ENCODE measurements at places on chromosomes 16 and 17.

- DNase-seq, result no peak
Observed at GRCh38 chr17:44334727-44335126, 10.1 kb upstream of the SLC25A39 start.

DNA sequence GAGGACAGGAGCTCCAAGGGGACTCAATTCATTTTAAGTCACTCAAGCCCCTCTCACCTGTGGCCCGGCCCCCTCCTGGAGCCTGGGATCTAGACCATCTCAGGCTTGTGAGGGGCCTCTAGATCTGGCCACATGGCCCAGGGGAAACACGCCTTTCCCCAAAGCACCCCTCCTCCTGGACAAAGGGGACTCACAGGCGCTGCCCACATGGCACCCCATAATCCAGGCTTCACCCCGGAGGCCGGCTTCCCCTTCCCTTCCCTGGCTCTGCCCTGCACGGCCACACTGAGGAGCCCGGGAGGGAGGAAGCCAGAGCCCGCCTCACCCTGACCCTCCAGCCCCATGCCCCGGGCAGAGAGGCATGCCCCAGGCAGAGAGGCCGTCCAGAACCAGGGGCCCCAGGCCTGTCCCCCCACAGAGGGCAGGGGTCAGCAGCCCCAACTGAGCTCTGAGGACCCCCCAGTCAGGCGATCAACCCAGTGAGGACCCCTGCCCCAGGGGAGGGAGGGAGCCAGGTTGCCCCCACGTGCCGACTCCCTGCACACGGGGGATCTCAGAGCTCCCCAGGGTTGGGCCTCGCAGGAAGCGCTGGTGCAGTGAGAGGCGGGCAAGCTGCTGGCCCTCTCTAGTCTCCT is 10.9 kb downstream of the HS3ST6 start:
- DNase-seq, result no peak

- no peak for DNase-seq
Observed at GRCh38 chr17:33050611-33051140, 59.0 kb downstream of the SPACA3 start.

GRCh38 chr16:17026600-17027242 is 444.0 kb downstream of the XYLT1 start:
- no peak for DNase-seq

DNA sequence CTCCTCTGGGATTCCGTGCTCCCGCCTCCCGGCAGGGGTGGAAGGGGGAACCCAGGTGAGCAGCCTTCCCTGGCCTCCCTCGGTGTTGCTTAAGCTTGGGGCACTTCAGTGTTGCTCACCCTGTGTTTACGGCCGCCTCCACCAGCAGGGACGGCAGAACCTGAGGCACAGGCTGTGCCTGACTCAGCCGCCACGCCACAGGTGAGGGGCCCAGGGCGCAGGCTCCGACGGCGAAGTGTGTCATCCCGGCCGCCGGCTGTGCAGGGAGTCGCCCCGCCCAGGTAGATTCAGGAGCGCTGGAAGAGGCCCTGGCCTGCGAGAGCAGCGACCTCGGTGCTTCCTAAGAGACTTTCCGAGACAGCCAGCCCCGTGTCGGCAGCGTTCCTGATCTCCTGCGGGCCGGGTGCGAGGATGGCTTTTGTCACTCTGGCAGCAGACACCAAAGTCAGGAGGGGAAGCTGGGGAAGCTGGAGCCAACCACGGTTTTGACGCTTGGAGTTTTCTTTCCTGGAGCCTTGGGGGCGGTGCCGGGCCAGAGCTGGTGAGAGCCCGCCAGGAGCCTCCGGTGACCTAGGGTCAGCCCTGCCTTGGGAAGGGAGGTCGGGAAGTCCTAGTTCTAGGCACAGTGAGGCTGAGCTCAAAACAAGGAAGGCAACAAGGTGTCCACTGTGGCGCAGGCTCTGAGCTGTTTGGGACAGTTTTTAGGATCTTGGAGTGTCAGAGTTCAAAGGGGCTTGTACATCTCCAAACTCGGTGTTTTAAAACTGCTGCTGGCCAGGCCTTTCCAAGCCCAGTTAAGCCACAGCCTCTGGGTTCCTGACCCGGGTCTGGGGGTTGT is 2.1 kb downstream of the GSE1 start:
- no peak for DNase-seq

DNA sequence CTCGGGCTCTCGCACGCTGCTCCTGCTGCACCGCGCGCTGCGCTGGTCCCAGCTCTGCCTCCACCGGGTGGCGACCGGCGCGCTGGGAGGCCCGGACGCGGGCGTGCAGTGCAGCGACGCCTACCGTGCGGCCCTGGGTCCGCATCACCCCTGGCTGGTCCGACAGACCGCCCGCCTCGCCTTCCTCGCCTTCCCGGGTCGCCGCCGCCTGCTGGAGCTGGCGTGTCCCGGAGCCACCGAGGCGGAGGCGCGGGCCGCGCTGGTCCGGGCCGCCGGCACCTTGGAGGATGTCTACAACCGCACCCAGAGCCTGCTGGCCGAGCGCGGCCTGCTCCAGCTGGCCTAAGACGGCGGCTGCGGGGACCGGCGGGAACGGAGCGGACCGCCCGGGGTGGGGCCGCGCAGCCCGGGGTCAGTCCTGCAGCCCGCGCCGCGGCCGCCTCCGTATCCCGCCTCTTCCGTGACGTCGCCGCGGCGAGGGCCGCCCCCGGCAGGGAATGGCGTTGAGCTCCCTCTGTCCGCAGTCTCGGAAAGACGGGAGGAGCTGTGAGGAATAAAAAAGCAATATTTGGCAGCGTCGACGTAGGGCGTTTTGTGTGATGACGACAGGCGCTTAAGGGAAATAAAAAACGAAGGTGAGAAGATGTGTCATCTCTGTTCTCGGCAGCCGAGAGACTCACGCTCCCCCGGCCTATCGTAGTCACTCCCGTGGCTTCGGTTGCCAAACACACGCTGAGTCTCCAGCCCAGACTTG is 1.4 kb downstream of the GLTPD2 start:
- DNase-seq, result peak; percentile 59

- peak; percentile 71 for DNase-seq
Observed at GRCh38 chr17:7436556-7437368, 1.5 kb downstream of the TMEM102 start.

- DNase-seq, result no peak
Observed at GRCh38 chr17:1011760-1012735, 15.1 kb downstream of the TIMM22 start.

- no peak for DNase-seq
Observed at GRCh38 chr17:4634976-4635375, 6.5 kb downstream of the ALOX15 start.

DNA sequence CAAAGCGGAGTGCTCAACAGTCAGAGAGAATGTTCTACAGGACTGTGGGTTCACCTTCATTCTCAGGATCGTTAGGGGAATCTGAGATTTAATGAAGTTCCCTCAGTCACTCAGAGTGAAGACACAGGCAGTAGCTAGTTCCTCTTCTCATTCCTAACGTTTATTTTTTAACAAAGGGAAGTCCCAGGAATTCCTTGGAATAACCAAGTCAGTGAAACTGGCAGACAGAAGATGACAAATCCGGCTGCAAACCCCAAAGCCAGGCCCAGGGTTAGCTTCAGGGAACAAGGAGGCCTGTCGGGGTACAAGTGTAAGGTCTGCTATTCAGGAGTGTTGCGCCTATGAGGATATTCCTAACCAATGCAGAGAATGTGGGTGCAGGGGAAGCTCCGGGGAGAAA is 42.0 kb downstream of the COTL1 start:
- DNase-seq, result no peak

DNA sequence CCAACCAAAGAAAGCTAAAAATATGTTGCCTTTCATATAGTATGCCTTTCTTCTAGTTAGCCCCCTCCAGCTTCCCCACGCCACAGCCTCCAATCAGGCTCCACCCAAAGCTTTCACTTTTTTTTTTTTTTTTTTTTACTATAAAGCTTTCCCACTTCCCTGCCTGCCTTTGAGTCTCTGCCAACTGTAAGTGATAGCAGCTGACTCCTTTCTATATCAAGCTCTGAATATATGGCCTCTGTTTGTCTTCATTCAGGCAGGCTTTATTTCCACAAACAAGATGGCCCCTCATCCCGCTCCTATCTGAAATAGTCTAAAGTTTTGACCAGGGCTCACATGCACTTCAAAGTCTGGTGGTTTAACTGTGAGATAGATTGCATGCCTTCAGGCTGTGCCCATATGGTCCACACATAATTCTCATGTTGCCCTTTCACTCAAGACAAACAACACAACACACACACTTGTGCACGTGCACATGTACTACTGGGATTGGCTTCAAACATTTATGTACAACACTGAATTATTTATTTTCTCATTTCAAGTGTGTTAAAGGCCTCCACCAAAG is 39.8 kb upstream of the DYNLRB2 start:
- DNase-seq, result no peak

DNA sequence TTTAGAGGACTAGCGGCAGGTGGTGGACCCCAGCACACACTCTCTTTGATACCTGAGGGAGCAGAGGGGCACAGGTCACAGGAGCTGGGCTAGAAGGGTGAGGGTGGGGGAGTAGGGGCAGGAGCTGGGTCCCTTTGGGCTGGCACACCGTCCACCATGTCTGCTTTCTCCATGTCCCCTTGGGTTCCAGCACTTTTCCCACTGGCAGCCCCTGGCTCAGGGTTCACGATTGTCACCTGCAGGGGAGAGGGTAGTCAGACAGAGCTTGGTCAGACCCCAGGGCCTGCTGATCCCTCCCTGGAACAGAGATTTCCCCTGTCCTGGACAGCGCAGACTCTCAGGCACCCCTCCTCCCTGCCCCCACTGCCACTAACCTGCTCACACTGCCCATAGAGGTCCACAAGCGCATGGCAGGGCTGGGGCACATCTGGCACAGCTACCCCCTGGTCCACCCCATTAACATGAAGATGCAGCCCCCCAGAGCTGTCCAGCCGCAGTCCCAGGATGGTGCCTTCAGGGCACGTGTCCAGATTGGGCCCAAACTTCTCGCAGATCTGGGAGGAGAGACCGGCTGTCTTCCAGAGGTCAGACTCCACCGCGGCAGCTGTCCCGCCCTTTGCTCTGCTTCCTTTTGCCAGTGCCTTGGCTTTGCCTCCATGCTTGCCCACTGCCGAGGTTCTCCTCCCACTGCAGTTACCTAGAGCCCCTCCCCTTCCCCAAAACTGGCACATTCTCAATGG is 3.1 kb upstream of the GPS2 start:
- no peak for DNase-seq

DNA sequence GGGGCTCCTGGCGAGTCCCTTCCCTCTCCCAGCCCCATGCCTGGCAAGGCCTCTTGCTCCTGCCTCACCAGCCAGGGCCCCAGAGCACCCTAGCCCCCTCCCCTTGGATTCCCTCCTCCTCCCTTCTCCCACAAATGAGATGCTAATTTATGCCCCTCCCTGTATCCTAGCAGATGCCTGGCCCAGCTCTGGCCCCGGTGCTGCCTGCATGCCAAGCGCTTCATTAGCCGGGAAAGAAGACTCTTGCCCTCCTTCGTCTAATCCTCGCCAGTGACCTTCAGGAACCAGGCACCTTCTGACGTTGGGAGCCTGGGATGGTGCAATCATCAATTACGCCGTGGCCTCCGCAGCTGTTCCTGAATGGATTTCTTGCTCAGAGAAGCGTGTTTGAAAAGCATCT is 127.8 kb downstream of the SDK2 start:
- DNase-seq, result no peak

DNA sequence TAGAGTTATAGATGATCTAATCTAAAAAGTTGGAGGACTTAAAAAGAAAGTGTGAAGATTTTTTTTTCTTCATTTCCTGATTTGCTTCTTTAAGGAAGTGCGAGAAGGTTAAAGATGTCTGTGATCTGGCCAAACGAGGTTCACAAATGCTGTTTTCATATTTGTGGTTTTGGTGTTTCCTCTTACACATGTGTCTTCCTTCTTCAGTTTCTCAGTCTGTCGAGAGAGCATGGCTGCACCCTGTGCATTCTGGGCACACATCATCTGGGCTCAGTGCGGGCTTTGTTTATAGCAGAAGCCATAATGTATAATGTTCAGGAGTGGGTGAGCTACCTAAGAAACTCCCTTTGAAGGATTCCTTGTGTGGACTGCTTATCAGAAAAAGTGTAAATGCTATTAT is 260.4 kb upstream of the TBX2 start:
- DNase-seq, result peak; percentile 14

DNA sequence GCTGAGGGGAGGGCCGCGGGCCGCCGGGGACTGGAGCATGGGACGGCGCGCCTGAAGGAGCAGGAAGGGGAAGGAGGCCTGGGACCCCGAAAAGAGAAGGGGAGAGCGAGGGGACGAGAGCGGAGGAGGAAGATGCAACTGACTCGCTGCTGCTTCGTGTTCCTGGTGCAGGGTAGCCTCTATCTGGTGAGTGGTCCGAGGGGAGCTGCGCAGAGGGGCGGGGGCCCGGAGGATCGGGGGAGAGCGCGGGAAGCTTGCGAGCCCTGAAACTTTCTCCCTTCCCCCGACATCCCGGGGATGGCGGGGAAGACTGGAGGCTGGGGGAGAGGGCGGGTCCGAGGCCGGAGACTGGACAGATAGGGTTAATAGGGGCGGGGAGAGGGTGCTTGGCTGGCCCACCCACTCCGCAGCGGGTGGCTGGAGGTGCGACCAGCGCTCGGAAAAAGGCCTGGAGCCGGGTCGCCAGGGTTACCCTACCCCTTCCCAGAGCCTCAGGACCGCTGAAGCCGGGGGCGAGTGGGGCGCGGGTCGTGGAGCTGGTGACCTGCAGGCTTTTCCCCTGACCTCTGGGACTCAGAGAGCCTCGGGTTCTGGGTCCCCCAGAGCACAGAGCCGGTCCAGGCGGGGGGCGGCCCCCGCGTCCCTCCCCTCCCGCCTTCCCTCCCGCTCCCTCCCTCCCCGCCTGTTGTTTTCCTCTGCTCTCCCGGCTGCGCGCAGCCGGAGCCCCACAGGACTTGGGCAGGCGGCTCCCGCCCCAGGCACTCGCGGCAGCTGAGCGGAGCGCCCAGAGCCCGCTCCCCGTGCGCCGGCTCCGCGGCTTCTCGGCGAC is 631 bp downstream of the NXPH3 start:
- no peak for DNase-seq

All from activated T-helper 1 cell treated with anti-CD3 and anti-CD28 coated beads, Interleukin-2, amount 50 U/mL, for 16 hours (primary cell).